ENCODE measurements at places on chromosomes 1 and 21. TPM values are rescaled to one million over a fixed set of nuclear protein-coding genes. Genes with fewer than 3 reads are reported as not detected.

DNA sequence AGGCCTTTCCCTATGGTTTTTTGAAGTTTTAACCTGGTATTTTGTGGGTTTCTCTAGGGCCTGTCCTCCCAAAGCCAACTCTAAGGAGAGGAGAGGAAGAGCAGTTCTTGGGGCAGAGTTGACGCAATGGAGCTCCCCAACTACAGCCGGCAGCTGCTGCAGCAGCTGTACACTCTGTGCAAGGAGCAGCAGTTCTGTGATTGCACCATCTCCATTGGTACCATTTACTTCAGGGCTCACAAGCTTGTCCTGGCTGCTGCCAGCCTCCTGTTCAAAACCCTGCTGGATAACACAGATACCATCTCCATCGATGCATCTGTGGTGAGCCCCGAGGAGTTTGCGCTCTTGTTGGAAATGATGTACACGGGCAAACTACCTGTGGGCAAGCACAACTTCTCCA is 38.2 kb downstream of the ZBTB40 start:
- H3K27me3 ChIP-seq, result no peaks in the 10 kb centered on the region
- no peak overlapping the region for H3K27ac ChIP-seq
- 0 out of 2 replicates have a peak overlapping the region, but pooled peaks have one; percentile 6 for H3K4me3 ChIP-seq
- H3K36me3 ChIP-seq, result no peaks in the 10 kb centered on the region
- H3K4me1 ChIP-seq, result peaks cover 39% of the 10 kb centered on the region
- DNase-seq, result no peak

DNA sequence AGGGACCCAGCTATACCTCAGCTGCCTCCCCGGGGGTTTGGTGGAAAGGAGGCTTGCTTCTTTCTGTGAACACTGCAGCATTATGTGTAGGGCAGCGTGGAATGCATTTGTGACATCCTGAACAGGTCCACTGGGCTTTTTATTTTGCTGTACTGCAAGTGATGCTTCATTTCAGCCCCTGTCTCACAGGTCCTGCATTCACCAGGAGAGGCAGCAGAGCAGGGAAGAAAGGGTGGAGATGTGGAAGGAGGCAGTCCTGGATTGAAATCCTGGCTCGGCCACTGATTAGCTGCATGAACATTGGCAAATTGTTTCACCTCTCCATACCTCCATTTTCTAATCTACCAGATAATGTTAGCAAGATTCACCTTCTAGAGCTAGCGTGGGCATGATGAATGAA is 77.9 kb upstream of the ZBTB18 start:
- no peak overlapping the region for H3K4me3 ChIP-seq
- DNase-seq, result no peak
- H3K36me3 ChIP-seq, result no peaks in the 10 kb centered on the region
- no peaks in the 10 kb centered on the region for H3K27me3 ChIP-seq
- no peak overlapping the region for H3K27ac ChIP-seq
- H3K4me1 ChIP-seq, result peaks cover 12% of the 10 kb centered on the region

- H3K4me1 ChIP-seq, result peaks cover 20% of the 10 kb centered on the region
- no peak for DNase-seq
- H3K36me3 ChIP-seq, result peaks cover 3% of the 10 kb centered on the region
- H3K27me3 ChIP-seq, result peaks cover 6% of the 10 kb centered on the region
- H3K4me3 ChIP-seq, result no peak overlapping the region
These were observed 3.4 kb downstream of the CEP85 start for GRCh38 chr1:26237230-26237966.

The CSF3R gene
- not detected for total RNA-seq

All from GM23338 (cell line).